Psoas muscle (tissue), 8 donors: ENCODE measurements at places on chromosomes 11 and 22. TPM values are rescaled to one million over a fixed set of nuclear protein-coding genes. Genes with fewer than 3 reads are reported as not detected.

Gene FOLR2
- 14.2 TPM for total RNA-seq

Gene UBQLN3
- total RNA-seq: not detected

- no peak for DNase-seq
- peak overlapping the region; percentile 2 for H3K27ac ChIP-seq
- H3K4me1 ChIP-seq: peaks cover 29% of the 10 kb centered on the region
- H3K27me3 ChIP-seq: no peaks in the 10 kb centered on the region
Measured at GRCh38 chr11:27205779-27206570, 157.0 kb downstream of the CCDC34 start.

- H3K27me3 ChIP-seq: no peaks in the 10 kb centered on the region
- no peak for DNase-seq
- H3K36me3 ChIP-seq: no peaks in the 10 kb centered on the region
- peak overlapping the region; percentile 67 for H3K4me3 ChIP-seq
- H3K27ac ChIP-seq: no peak overlapping the region
Measured at GRCh38 chr11:8081591-8082250, 710 bp downstream of the TUB start.

- H3K4me1 ChIP-seq: no peaks in the 10 kb centered on the region
- no peak for DNase-seq
- no peak overlapping the region for H3K4me3 ChIP-seq
- H3K36me3 ChIP-seq: no peaks in the 10 kb centered on the region
- no peaks in the 10 kb centered on the region for H3K27me3 ChIP-seq
- H3K27ac ChIP-seq: no peak overlapping the region
Measured at GRCh38 chr11:9104580-9104979, 13.2 kb upstream of the SCUBE2 start.

DNA sequence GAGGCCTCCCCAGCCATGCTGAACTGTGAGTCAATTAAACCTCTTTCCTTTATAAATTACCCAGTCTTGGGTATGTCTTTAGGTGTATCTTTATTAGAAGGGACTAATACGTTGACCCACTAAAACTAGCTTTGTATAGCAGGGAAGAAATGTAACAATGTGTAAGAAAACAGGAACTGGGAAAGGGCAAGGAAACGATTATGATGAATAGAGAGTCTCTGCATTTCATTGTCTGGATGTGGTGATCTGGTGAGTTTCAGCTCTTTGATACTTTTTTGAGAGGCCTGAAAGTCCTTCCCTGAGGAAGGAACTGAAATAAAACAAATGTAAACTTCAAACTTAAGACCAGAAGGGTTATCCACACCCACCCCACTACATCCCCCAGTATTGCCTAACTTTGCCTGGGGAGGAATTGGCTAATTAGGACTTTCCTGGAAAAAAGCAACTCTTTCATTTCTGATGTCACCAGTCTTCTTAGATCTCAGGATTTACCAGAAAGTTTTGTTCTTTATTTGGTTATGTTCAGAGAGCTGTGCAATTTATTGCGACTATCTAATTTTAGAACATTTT is 119.0 kb downstream of the LDLRAD3 start:
- no peak overlapping the region for H3K27ac ChIP-seq
- H3K4me1 ChIP-seq: no peaks in the 10 kb centered on the region
- H3K36me3 ChIP-seq: no peaks in the 10 kb centered on the region
- DNase-seq: no peak

DNA sequence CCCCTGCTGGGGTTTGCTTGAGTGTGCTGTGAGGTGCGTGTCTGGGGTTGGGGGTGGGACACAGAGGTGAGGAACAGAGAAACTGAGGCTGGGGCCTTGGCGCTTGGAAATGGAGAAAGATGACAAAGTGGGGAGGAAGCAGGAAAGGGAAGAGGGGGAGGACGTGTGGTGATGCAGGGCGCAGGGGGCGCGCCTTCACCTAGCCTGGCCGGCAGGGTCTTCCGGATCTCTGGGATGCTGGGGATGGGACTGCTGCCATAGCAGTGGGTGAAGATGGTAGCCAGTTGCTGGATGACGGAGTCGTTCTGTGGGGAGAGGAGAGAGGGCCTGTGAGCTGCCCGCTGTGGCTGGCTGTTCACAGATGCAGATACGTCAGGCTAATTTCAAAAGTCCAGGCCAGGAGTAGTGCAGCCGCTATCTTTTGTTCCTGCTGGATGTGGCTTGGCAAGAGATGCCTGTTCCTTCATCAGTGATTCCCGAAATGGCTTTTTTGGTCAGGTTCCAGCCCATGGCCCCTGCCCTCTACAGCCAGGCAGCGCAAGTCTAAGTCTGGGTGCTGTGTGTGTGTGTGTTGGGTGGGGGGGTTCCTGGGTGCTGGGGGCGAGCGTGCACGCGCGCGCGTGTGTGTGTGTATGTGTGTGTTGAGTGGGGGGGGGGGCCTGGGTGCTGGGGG is 54.8 kb downstream of the NAT10 start:
- DNase-seq: no peak
- H3K4me1 ChIP-seq: no peaks in the 10 kb centered on the region
- no peaks in the 10 kb centered on the region for H3K27me3 ChIP-seq
- H3K4me3 ChIP-seq: no peak overlapping the region
- H3K27ac ChIP-seq: no peak overlapping the region
- no peaks in the 10 kb centered on the region for H3K36me3 ChIP-seq

DNA sequence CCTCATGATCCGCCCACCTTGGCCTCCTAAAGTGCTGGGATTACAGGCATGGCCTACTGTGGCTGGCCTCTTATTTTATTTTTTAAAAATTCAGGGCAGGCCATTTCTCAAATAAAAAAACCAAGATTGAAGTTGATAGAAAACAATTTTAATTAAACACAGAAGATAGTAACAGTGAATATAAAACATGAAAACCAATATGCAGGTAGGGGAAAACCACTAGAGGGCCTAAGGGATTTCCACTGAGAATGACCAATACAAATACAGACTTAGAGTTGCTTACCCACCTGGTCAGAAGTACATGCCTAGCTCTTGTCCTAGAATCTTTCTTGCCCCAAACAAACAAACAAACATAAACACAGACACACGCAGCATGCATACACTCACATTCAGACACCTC is 1.7 kb upstream of the RTCB start:
- H3K36me3 ChIP-seq: peaks cover 5% of the 10 kb centered on the region
- no peak overlapping the region for H3K27ac ChIP-seq
- peaks cover 15% of the 10 kb centered on the region for H3K4me1 ChIP-seq
- no peak for DNase-seq
- no peaks in the 10 kb centered on the region for H3K27me3 ChIP-seq

GRCh38 chr11:72528121-72528520 is 93.8 kb upstream of the CLPB start:
- DNase-seq: no peak
- no peak overlapping the region for H3K4me3 ChIP-seq
- H3K27ac ChIP-seq: no peak overlapping the region
- H3K27me3 ChIP-seq: no peaks in the 10 kb centered on the region
- no peaks in the 10 kb centered on the region for H3K36me3 ChIP-seq
- H3K4me1 ChIP-seq: no peaks in the 10 kb centered on the region

GRCh38 chr22:19166421-19166820 is 12.1 kb downstream of the SLC25A1 start:
- DNase-seq: no peak
- H3K4me1 ChIP-seq: peaks cover 12% of the 10 kb centered on the region
- H3K27ac ChIP-seq: no peak overlapping the region
- peaks cover 49% of the 10 kb centered on the region for H3K27me3 ChIP-seq

GRCh38 chr22:46672731-46673130 is 52.5 kb downstream of the GRAMD4 start:
- H3K36me3 ChIP-seq: peaks cover 53% of the 10 kb centered on the region
- H3K4me3 ChIP-seq: no peak overlapping the region
- DNase-seq: no peak
- H3K27ac ChIP-seq: no peak overlapping the region
- peaks cover 11% of the 10 kb centered on the region for H3K4me1 ChIP-seq
- H3K27me3 ChIP-seq: no peaks in the 10 kb centered on the region

DNA sequence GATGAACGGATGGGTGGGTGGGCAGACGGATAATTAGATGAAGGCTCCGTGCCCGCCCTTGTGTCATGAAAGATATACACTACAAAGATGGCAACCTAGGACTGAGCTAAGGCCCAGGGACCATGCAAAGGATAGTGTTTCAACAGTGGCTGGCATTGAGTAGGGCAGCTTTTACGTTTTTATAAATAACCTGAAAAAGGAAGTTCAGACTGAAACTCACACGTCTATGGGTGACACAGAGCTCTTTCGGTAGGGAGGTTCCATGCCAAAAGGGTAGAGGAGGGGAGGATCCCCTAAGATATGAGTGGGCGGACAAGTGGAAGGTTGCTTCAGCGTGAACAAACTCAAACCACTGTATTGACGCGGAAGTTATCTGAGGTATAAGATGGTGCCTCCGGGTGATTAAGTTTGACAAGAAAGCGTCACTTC is 90.5 kb downstream of the UBASH3B start:
- DNase-seq: no peak
- no peaks in the 10 kb centered on the region for H3K36me3 ChIP-seq
- no peak overlapping the region for H3K4me3 ChIP-seq
- no peaks in the 10 kb centered on the region for H3K27me3 ChIP-seq
- no peaks in the 10 kb centered on the region for H3K4me1 ChIP-seq

DNA sequence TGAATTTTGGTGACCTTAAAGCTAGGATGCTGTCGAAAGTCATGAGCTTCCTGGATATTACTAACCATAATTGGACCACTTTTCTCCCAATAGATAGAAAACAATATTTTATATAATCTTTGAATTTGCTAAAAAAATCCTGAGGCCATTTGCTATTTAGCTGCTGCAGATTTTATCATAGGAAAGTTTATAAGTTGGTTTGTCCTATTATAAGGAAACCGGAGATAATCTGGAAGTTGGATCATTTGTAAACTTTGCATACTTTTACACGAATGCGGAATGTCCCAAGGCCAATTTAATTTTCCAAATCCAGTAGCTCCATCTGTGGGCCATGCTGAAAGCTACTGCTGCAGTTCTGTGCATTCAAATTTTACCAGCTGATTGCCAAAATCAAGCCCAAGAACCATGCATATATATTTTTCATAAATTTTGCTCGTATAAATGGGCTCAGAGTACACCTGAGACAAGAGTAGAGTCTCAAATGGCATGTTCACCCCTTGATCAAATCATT is 378.3 kb downstream of the FAM181B start:
- H3K27me3 ChIP-seq: no peaks in the 10 kb centered on the region
- no peak overlapping the region for H3K27ac ChIP-seq
- no peaks in the 10 kb centered on the region for H3K4me1 ChIP-seq
- H3K36me3 ChIP-seq: no peaks in the 10 kb centered on the region
- DNase-seq: no peak
- H3K4me3 ChIP-seq: no peak overlapping the region

- no peak overlapping the region for H3K4me3 ChIP-seq
- no peak for DNase-seq
- H3K36me3 ChIP-seq: no peaks in the 10 kb centered on the region
- H3K27ac ChIP-seq: no peak overlapping the region
- no peaks in the 10 kb centered on the region for H3K4me1 ChIP-seq
- H3K27me3 ChIP-seq: no peaks in the 10 kb centered on the region
Measured at GRCh38 chr11:34573537-34573936, 47.4 kb upstream of the EHF start.
